ENCODE measurements at places on chromosomes 4 and X. TPM values are rescaled to one million over a fixed set of nuclear protein-coding genes. Genes with fewer than 3 reads are reported as not detected.

The BST1 gene
- 0.94 TPM for total RNA-seq

The TEX11 gene
- not detected for total RNA-seq

The JADE3 gene
- total RNA-seq: 11.0 TPM

The BEX1 gene
- total RNA-seq: 136 TPM

The DGAT2L6 gene
- not detected for total RNA-seq

The HMX1 gene
- total RNA-seq: 0.63 TPM

The CFAP99 gene
- not detected for total RNA-seq

The RHOXF1 gene
- not detected for total RNA-seq

The NHS gene
- total RNA-seq: 7.5 TPM

The BMP2K gene
- 81.1 TPM for total RNA-seq

The SMARCA1 gene
- total RNA-seq: 80.1 TPM

The SPOCK3 gene
- 10.3 TPM for total RNA-seq

The ANK2 gene
- total RNA-seq: 1,069 TPM

The PUDP gene
- 11.6 TPM for total RNA-seq

The TMEM150C gene
- total RNA-seq: 76.7 TPM

The SCML1 gene
- total RNA-seq: 8.1 TPM

The PRKG2 gene
- total RNA-seq: 15.3 TPM

The CENPVL2 gene
- total RNA-seq: 2.5 TPM

The TSPAN6 gene
- total RNA-seq: 31.6 TPM

The ZNF157 gene
- 5.0 TPM for total RNA-seq

The STATH gene
- not detected for total RNA-seq

The SSR4 gene
- total RNA-seq: 71.7 TPM

The P2RY8 gene
- total RNA-seq: not detected

The OPN1MW gene
- not detected for total RNA-seq

The FRAS1 gene
- total RNA-seq: 16.0 TPM

The STPG2 gene
- 4.1 TPM for total RNA-seq

The TMLHE gene
- 44.4 TPM for total RNA-seq

The GABRQ gene
- total RNA-seq: 1.3 TPM

The WDR44 gene
- 37.2 TPM for total RNA-seq

The SSX1 gene
- not detected for total RNA-seq

The PCDH11X gene
- 141 TPM for total RNA-seq

The CT83 gene
- not detected for total RNA-seq

The NPY1R gene
- 40.4 TPM for total RNA-seq

The CFI gene
- 1.6 TPM for total RNA-seq

The TMEM271 gene
- 13.5 TPM for total RNA-seq

The FTHL17 gene
- total RNA-seq: not detected

The SCML2 gene
- total RNA-seq: 13.1 TPM

The RAB33A gene
- 29.1 TPM for total RNA-seq

The ITM2A gene
- 39.1 TPM for total RNA-seq

The MOB1B gene
- total RNA-seq: 42.3 TPM

The NAA11 gene
- not detected for total RNA-seq

The FBXO8 gene
- total RNA-seq: 25.0 TPM

The KANTR gene
- 91.4 TPM for total RNA-seq

The NWD2 gene
- 41.0 TPM for total RNA-seq
